ENCODE measurements at places on chromosomes 5 and 9.

GRCh38 chr5:56669534-56670483, 145.5 kb upstream of the MAP3K1 start:
- peak; percentile 91 for ATAC-seq

GRCh38 chr5:176855598-176855997, 43.5 kb downstream of the HK3 start:
- no peak for ATAC-seq

DNA sequence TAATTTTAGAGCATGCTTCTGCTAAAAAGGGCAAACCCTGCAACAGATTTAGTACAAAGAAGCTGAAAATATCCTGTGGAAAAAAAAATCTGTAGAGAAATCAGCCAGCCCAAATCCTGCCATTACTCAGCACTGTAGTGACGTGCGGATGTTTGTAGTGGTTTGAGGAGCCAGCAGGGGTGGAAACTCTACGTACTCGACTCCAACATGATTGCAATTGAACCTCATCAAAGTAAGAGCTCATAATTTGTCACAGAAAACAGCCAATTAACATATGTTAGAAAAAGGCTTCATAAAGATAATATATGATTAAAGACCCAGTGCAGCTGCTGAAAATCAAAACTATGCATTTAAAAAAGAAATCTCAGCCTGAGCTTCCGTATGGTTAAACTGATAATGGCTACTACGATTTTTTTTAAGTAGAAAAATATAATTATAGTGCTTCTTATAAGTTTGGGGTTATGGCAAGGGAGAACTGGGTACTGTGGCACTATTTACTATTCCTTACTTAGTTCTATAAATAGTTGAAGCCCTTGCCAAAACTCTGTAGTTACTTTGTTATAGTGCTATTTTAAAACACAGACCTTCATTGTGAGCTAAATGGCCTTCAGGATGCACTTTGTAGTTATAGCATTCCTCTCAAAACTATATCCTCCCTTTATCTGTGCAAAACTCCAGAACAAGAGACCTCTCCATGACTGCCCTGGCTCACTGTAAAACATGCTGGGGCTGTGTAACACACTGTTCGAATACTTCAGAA, 49.4 kb downstream of the MEF2C start:
- no peak for ATAC-seq

DNA sequence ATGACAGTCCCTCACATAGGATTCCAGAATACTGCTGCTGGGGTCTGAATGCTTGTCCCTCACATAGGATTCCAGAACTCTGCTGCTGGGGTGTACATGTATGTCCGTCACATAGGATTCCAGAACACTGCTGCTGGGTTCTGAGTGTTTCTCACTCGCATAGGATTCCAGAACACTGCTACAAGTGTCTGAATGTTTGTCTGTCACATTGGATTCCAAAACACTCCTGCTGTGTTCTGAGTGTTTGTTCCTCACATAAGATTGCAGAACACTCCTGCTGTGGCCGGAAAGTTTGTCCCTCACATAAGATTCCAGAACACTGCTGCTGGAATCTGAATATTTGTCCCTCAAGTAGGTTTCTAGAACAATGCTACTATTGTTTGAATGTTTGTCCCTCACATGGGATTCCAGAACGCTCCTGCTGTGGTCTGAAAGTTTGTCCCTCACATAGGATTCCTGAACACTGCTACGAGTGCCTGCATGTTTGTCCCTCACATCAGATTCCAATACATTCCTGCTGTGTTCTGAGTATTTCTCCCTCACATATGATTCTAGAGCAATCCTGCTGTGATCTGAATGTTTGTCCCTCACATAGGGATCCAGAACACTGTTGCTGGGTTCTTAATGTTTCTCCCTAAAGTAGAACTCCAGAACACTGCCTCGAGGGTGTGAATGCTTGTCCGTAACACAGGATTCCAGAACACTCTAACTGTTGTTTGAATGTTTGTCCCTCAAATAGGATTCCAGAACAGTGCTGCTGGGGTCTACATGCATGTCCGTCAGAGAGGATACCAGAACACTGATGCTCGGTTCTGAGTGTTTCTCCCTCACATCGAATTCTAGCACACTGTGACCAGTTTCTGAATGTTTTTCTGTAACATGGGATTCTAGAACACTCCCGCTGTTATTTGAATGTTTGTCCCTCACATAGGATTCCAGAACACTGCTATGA, 200.4 kb downstream of the FOXD4L6 start:
- no peak for ATAC-seq

- peak; percentile 20 for ATAC-seq
Measured at GRCh38 chr9:35682051-35682450, 7.7 kb downstream of the TPM2 start.

DNA sequence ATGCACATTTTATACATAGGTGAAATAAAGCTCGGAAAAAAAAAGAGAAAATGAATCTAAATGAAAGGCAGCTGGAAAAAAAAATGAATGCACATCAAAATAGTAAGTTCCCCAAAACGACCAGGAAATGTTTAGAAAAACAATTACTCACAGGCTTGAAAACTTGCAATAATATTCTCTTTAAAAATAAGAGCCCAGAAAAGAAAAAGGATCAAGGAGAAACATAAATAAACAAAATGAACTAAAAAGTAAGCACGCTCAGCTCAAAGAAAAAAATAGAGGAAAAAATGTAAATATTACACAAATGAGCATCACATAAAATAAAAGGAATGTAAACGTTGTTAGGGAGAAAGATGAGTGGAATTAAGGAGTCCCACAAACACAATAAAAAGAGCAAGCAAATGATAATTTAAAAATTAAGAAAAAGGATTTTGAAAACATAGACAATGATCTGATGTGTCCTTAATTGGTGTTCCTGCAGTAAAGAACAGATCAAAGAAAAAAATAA, 54.2 kb downstream of the SLC27A6 start:
- no peak for ATAC-seq

DNA sequence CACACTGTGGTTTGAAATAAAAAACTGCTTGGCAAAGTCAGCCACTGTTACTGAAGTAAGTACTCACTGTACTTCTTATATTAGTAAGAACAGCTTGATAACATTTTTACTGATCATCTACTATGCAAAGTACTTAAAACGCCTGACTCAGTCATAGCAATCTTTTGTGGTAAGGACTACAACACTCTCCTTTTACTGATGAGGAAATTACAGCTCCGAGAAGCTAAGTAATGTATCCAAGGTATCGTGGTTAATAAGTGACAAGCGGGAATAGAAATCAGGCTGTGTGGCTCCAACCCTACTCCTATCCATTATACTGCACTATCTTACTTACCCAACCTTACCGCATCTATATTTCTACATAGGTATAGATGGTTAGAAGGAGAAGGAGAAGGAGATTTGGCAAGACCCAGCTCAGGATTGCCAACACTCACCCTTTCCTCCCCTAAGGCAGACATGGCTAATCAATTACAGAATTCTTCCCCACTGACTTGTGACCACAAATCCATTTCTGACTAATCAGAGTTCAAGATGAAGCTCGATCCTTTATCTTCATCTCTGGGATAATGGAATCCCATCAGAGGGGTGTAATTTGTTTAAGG, 281.4 kb downstream of the SPOCK1 start:
- no peak for ATAC-seq

DNA sequence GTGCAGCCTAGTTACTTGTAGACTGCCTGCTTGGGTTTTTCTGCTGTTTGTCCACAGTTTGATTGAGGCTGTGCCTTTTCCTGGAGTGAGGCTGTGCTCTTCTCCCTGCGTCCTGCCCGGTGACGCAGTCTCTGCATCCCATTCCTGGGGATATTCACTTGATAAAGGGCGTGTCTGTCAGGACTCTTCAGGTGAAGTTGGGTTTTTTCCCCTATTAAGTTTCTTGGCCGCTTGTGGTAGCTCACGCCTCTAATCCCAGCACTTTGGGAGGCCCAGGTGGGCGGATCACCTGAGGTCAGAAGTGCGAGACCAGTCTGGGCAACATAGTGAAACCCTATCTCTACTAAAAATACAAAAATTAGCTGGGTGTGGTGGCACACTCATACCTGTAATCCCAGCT, 50.0 kb upstream of the SUSD3 start:
- ATAC-seq, result no peak

GRCh38 chr5:150488519-150489359, 19.2 kb upstream of the NDST1 start:
- ATAC-seq, result no peak

DNA sequence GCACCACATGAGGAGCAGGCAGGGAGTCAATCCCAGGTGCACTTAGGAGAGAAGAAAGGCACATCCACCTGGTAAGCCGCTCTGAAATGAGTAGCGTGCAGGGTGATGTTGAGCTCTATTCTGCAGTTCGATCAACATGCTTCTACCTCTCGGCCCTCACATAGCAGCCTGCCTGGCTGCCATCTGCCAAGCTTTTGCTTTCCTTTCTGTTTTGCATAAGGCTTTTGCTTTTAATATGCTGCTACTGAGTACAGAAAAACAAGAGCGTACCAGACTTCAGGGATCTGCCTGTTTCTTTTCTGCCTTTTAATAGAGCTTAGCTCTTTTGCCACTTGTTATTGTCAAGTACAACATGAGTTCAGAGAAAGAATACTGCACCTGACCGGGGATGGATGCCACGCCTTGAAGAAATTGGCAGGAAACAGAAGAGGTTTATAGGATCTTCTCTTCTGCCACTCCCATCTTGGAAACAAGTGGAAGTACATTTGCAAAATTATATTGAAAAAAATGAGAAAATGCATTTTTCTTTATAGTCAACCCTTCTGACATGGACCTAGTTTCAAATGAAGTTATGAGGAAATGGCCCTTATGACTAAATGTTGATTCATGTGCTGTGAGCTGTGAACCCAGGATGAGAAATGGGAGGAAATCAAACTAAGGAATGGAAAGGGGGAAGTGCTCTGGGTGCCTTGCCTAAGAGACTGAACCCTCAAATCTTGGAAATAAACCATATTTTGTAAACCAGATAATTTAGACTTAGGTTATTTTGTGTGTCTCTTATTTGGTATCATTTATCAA, 4.0 kb upstream of the FCHO2 start:
- peak; percentile 39 for ATAC-seq

- ATAC-seq, result peak; percentile 78
Measured at GRCh38 chr5:141326088-141326854, 4.0 kb upstream of the PCDHGA1 start.

GRCh38 chr9:136002881-136003280, 41.7 kb upstream of the UBAC1 start:
- no peak for ATAC-seq

- ATAC-seq, result peak; percentile 87
Measured at GRCh38 chr9:107020040-107020530, 157.1 kb downstream of the ZNF462 start.

GRCh38 chr5:59845730-59846129, 47.8 kb downstream of the PDE4D start:
- ATAC-seq, result no peak

- ATAC-seq, result no peak
Measured at GRCh38 chr9:137037035-137037434, 5.1 kb upstream of the FUT7 start.

- no peak for ATAC-seq
Measured at GRCh38 chr9:34443976-34444375, 14.4 kb downstream of the FAM219A start.

GRCh38 chr5:124043456-124043855, 531.5 kb downstream of the CSNK1G3 start:
- ATAC-seq, result no peak

DNA sequence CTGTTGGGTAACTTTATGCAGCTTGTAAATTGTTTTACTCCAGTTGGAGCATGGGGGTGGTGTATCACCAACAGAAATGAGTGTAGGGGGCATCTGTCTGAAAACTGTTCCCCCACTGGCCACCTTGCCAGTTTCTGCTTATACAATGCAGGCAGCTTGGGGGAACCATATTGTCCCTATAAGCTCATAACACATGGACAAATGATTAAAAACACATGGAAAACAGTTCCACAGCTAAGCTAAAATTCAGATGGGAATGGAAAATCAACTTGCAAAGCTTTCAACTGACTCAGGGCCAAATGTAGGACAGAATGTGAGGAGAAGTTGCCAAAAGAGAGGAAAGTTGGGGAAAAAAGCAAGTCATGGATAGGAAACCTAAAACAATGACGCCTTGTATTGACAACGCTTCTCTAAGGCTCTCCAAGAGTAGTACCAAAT, 7.9 kb upstream of the CER1 start:
- no peak for ATAC-seq

- ATAC-seq, result no peak
Measured at GRCh38 chr5:170430256-170430655, 41.1 kb upstream of the KCNMB1 start.

- ATAC-seq, result no peak
Measured at GRCh38 chr9:87451149-87451548, 46.5 kb upstream of the DAPK1 start.

DNA sequence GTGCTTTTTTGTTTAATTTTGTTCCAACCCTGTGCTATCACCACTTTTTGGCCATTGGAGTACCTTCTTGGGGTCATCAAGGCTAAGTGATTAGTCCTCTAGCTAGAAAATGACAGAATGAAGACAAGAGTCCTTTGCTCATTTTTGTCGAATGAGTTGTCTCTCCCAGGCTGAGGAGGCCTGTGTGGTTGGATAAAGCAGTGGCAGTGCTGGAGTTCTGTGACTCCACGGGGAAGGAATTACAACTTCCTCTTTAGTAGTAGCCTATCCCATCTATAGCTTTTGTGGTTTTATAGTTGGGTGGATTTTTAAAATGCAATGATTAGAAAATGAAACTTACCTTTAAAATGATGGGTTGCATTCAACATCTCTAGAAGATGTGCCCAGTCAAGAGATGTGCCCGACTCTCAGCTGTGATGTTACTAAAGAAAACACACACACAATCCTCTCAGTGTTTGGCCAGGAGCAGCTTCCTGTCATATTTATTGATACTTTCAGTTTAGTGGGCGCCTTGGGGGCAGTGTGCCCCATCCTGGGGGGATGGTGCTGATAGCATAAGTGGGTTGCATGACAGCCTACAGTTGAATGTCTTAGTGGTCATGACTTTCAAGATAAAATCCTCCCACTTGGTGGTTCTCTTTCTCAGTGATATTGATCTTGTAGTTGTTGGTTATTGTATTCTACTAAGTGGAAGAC, 11.9 kb downstream of the OTULINL start:
- no peak for ATAC-seq

DNA sequence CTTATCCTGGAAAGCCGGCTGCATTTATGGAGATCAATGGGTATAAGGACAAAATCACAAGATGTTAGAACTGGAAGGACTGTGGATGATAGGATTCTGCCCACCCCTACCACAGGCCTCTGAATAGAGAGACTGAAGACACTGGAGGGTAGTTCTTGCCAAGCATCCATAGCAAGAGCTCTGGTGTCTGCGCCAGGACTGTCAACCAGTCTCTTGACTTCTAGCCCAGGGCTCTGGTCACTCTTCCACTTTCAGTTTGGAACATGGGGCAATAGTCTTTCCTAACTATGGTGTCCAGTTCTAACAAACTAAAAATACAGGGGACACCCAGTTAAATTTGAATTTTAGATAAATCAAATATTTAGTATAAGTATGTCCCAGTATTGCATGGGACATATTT, 23.4 kb downstream of the LARP1 start:
- no peak for ATAC-seq

GRCh38 chr9:76032038-76032796, 141.7 kb downstream of the PCSK5 start:
- ATAC-seq, result no peak

DNA sequence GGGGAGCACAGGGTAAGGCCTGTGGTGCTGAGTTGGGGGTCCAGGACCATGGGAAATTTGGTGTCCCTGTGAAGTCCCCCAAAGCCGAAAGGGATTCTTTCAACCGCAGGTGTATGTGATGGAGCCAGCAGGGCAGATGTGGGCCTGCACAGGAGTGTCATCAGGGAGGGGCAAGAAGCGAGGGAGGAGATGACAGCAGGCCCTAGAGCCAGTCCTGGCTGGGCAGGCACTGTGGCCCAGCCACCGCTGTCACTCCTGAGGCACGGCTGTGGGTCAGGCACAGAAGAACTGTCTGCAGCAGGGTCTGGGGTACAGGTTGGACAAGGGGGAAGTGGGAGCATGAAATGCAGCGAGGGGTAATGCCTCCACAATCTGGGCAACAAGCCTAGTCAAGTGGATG, 4.8 kb downstream of the HK3 start:
- no peak for ATAC-seq

Measured in esophagus mucosa (tissue), 1 donor.